Thoracic aorta (tissue), 2 donors: ENCODE measurements at places on chromosomes 5 and 9. TPM values are rescaled to one million over a fixed set of nuclear protein-coding genes. Genes with fewer than 3 reads are reported as not detected.

DNA sequence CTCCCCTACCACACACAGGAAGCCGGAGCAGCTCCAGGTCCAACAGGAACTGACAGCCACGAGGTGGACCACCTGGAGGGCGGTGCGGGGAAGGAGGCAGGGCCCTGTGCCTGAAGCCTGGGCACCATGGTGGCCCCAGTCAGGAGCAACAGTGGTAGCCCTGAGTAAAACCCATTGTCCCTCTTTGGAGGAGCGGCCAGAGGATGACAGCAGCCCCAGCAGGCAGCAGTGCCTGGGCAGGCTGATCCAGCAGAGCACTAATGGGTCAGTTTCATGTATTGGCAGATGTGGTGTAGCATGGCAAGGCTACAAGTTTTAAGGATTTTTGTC lies 47.7 kb upstream of the GARNL3 start:
- DNase-seq, result no peak

LCN2 gene
- total RNA-seq, result not detected

DNA sequence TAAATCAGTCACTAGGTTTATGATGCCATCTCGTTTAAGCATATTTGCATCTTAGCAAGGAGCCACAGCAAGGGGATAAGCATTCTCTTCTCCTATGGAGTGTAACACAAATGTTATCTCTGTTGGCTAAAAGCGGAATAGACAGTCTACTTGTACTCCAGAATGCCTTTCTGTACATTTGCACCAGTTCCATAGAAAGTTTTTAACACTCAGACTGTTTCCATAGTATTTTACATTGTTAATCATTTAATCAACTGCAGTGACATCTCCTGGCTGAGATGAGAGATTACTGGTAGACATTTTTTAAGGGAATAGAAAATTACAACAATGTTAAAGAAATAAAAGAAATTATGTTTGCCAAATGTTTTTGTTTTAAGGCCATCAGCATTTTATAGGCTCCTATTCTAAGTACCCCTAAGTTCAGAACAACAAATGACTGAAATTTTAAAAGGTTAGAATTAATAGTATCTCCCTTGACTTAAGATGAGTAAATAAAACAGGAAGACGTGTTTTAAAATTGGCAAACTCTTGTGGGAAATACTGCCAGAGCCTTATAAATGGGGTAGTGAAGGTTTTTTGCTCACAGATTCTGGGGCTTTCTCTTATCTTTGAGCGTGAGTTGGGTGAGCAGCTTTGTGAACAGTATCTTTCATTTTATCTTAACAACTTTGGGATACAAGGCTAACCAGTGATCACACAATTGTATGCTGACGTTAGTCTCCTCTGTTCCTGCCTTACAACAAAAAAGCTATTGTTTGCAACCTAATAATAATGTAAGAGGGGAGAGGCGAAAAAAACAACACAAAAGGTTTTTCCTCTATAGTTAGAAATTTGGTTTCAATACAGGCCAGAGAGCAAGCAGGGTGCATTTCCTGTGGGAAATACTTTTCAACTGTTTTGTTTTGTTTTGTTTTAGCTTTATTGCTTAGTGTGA lies 294.3 kb downstream of the FBXL7 start:
- no peak for DNase-seq

GRCh38 chr5:87741881-87742280 lies 329.2 kb upstream of the CCNH start:
- DNase-seq, result no peak

DDX4 gene
- not detected for total RNA-seq

EGFLAM gene
- 23.4 TPM for total RNA-seq

- no peak for DNase-seq
Observed at GRCh38 chr5:144122081-144122480, 48.4 kb downstream of the YIPF5 start.
